ENCODE measurements at places on chromosomes 6 and 20.

- no peak for DNase-seq
Observed at GRCh38 chr6:170122651-170123050, 168.2 kb downstream of the DLL1 start.

DNA sequence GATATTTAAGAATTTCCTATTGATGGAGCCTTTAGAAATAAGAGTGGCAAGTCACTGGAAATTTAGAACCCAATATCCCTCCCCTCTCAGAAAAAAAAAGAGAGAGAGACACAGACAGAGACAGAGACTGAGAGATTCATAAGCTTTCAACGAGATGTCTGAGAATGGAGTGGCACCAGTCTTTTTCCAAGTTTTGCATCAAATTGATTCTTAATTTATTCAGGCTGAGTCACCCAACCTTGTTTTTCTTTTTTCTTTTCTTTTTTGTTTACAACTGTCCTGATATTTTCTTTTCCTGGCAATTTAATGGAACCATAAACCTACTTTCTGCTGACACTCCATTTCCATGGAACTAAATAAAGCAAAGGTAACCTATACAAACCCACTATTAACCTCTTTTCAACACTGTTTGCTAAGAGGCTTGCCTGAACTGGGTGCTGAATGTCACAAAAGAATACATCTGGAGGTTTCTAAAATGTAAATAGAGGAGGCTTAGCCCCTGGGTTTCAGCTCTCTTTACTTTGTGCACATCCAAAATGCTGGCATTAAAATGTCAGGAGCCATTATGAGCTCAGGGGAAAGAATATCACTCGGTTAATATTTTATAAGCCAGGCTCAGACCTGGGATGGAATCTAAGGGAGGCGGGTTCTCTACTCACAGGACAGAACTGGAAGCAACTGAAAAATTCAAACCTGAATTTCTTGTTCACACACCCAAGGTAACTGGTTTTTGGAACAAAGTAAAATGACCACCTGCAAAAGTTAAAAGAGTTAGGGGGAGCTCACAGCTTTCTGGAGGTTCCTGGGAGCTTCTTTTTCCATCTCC lies 100.8 kb downstream of the BFSP1 start:
- no peak for DNase-seq

DNA sequence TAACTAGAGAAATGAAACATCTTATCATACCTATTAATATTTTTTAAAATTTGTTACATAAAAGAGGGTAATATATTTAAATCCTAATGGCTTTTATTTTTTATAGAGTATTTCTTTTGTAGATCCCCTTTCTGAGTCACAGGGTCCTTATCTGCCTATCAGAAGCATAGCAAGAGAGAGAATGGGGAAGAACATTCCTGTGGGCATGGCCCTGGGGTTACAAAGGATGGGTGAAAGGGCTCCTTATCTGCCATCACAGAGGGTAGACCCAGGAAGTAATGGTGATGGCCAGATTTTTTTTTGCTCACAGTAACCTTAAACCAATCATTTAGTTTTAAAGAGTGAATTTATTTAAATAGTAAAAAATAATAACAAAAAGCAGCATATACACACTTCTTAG lies 582.1 kb upstream of the HTR1E start:
- DNase-seq = no peak

GRCh38 chr20:36008461-36009035 lies 40.2 kb downstream of the CNBD2 start:
- DNase-seq = no peak

DNA sequence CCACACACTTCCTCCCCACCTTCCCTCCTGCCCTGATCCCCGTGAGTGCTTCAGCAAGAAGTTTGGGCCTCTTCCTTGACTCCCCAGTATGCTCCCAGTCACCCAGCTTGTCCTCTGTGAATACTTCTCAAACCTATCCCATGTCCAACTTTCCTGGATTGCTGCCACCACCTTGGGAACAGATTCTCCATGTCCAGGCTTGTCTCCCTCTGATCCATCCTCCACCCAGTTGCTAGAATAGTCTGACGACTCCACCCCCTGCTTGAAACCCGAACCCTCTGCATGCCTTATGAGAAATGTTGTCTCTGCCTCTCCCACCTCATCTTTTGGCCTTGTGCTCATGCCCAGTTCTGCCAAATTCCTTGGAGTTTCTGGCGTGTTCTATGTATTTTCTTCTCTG lies 108.0 kb downstream of the PPP1R14C start:
- DNase-seq = peak; percentile 89

GRCh38 chr6:7742223-7742785 lies 16.4 kb downstream of the BMP6 start:
- DNase-seq = no peak

DNA sequence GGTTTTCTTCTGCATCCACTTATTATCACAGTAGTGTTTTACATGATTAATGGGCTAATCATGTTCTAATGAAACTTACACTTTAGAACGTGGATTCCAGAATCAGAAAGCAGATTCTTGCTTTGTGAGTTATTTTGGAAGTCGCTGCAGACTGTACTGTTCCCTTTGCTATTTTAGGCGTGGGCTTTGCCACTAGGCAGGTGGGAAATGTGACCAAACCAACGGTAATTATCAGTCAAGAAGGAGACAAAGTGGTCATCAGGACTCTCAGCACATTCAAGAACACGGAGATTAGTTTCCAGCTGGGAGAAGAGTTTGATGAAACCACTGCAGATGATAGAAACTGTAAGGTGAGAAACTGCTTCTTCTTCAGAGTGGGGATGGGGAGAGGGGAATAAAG lies 598 bp downstream of the FABP7 start:
- DNase-seq = no peak

GRCh38 chr6:155084431-155085123 lies 89.5 kb downstream of the TIAM2 start:
- DNase-seq = no peak

- no peak for DNase-seq
Observed at GRCh38 chr20:49452011-49452482, 30.4 kb downstream of the KCNB1 start.

- DNase-seq = no peak
Observed at GRCh38 chr6:54308289-54308985, at the start of gene TINAG. TINAG (plus strand) TSS chr6:54308441; CDS start chr6:54308551, 110 bp downstream.

DNA sequence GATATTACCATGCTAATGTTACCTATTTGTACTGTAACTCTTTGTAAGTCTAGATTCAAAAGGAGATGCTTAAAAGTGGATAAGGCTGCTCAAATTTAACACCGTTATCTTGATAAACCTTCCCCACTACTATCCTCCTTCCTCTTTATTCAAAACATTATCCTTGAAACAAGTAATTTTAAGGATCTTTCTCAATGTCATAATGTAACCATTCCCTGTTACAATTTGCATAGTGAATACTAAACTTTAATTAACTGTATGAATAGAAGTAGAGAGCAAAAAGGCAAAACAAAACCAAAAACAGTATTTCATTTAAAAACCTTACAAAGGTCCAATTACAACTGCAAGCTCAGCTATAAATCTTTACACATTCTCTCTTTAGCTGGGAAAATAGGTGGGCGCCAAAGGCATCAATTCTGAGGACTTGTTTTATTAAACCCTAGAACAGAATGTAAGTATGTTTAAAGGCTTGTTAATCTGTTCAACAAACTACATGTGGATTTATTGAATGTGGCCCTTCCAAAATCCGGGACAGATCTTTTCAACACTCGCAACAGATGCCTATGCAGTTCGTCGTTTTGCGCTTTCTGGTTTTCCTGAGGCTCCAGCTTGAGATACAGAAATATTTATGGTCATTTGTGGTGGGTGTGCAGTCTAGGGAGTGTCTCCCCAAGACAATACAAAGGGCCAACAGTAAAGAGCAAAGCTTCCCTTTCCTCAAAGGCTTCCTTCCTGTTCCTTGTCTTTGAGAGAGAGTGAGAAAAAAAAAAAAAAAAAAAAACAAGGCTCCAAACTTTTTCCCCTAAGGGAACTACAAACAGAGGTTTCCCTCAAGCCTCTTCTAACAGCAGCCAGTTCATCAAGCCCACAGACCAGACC lies 15.1 kb downstream of the KIF13A start:
- no peak for DNase-seq

DNA sequence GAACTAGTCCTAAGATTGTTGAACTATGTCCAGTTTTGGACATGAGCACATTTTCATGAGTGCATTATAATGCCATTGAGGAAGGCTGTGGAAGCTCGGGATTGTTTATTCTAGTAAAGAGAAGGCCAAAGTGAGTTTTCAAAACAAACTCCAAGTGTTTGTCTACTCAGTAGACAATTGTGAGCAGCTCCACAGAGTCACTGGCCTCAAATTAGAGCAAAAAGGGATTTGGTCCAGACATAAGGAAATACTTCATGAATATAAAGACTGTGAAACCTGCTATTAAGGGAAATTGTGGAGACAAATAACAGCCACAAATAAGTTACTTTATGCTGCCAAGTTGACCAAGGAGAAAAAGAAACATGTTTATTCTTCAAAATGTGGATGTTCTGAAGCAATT lies 42.6 kb upstream of the PREP start:
- DNase-seq = no peak

- DNase-seq = no peak
Observed at GRCh38 chr20:54137115-54137514, 36.7 kb downstream of the CYP24A1 start.

DNA sequence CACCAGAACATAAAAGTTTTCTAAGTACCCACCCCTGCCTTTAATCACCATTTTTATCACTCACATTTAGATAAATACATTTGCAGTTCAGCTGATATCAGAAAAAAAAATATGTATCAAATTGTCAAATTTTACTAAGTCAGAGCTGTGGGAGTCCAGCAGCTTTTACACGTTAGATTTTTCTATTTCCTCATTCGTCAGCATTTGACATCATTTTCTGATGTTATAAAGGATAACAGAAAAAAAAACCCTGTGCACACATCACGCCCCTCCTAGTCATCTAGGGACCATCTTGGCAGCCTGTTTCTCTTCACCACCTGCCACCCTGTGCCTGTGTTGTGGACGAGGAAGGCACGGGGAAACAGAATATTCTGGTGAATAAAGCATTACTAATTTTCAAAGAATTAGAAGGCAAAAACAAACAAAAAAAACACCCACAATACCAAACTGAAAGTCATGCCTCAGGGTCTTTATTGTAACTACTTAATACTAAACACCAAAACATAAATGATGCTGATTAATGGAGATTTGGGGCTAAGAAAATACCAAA lies 12.4 kb downstream of the B4GALT5 start:
- DNase-seq = no peak

DNA sequence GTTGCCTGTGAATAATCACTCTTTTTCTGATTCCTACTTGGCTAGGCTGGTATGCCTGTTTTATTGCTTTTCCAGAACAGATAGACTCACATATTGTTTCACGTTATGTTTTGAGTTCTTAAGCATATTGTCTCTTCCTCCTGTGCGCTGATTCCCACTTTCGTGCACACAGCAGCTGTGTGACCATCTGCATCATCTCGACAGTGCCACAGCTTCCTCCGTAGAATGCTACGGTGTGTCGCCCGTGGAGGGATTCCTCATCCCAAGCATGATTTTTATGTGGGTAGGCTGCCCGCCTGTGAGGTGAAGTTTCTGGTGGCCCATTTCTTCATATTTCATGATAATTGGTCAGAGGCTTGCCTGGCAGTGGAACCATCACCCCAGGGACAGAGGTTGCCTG lies 31.8 kb downstream of the PLCB4 start:
- DNase-seq = no peak

DNA sequence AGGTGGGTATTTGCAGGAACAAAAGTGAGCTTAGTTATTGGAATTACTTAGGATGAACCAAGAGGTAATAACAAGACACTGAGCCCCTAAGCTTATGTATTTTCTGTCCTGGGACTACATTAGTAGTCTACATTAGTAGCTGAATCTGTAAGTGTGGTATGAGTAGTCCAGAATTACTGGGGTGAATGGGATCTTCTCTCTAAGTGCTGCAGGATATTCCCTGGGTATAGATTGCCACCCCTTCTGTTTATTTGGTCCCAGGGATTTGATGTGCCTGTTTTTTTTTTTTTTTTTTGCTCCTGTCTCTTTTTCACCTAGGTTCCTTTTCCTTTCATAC lies 5.9 kb downstream of the CD2AP start:
- no peak for DNase-seq

DNA sequence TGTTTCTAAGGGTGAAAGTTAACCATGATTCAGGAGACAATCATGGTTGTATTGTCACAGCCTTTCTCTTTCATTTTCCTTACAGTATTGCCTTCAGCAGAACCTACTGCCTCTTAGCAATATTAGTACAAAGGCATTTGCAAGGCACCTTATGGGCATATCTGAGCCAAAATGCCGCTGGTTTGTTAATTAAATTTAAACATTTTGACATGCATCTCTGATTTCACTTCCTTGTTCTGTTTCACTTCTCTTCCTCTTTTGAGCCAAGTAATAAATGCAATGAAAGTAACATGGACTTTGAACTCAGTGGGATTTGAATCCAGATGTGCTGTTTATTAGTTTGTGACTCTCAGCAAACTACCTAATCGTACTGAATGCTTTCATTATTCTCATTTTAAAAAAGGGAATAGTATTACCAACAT lies 467.4 kb upstream of the CITED2 start:
- DNase-seq = no peak

- DNase-seq = peak; percentile 87
Observed at GRCh38 chr6:116229287-116229913, 24.5 kb downstream of the TSPYL4 start.

DNA sequence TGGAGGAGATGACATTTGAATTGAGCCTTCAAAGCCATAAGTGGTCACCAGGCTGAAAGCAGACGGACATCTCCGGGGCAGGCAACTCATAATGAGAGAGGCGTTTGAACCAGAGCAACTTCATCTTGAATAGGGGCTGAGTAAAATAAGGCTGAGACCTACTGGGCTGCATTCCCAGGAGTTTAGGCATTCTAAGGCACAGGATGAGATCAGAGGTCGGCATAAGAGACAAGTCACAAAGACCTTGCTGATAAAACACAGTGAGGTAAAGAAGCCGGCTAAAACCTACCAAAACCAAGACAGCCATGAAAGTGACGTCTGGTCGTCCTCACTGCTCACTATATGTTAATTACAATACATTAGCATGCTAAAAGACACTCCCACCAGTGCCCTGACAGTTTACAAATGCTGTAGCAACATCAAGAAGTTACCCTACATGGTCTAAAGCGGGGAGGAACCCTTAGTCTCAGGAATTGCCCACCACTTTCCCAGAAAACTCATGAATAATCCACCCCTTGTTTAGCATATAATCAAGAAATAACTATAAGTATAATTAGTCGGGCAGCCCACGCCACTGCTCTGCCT lies 194.7 kb upstream of the SOX4 start:
- DNase-seq = no peak

- DNase-seq = no peak
Observed at GRCh38 chr20:60121903-60122302, 163.7 kb downstream of the CDH26 start.

- DNase-seq = no peak
Observed at GRCh38 chr20:4867051-4867450, 134.3 kb downstream of the SLC23A2 start.

- DNase-seq = no peak
Observed at GRCh38 chr6:152609125-152609670, 28.0 kb downstream of the SYNE1 start.

- DNase-seq = no peak
Observed at GRCh38 chr6:27303613-27304272, 8.3 kb downstream of the POM121L2 start.
